ENCODE measurements at places on chromosomes 2 and 18.

DNA sequence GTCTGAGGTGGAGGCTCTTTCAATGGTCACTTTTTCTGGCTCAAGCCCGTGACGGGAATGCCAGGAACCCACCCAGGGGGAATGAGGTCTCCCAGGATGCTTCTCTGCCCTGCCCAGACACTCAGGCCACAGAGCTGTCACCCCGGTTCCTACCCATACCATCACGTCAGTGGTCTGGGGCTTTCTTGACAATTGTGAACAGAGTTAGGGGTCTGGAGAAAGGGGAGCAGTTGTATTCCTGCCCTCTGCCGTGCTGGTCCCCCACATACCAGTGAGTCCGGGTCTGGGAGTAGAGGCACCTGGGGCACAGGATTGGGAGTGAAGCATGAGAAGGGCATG is 97.2 kb downstream of the B3GNT2 start:
- DNase-seq, result no peak

DNA sequence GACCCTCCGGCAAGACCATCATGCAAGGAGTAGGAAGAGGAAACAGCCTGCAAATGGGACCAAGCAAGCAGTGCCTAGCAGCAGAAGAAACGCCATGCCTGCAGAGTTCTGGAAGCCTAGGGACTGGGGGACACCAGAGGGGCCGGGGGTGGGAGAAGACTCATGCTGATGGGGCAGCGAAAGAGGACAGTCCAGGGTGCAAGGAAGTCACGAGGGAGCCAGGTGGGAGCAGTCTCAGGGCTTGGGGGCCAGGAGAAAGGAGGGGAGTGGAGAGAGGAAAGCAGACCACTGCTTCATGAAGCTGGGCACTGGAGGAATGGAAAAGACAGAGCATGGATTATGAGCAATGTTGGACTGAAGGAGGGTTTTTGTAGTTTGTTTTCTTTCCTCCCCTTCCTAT is 119.4 kb upstream of the CAPN13 start:
- DNase-seq, result no peak

DNA sequence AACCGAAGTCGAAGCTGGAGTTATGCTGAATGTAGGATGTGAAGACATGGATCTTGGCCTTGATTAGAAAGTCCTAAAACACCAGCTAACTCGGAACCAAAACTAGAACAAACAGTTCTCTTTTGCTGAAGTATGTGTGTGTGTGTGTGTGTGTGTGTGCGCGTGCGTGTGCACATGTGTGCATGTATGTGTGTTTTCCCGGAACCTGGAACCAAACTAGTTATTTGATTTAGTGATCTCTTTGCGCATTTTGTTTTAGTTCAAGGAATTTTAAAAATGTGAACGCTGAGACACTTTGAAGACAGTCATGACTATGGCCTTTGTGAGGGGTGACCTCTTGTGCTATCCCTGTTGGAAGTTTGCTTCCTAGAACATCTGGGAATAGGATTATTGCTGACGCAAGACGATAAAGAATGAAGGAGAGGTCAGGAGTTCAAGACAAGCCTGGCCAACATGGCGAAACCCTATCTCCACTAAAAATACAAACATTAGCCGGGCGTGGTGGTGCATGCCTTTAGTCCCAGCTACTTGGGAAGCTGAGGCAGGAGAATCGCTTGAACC is 23.8 kb downstream of the FHL2 start:
- no peak for DNase-seq

- no peak for DNase-seq
Observed at GRCh38 chr2:174996622-174997021, 8.6 kb downstream of the CHN1 start.
